ENCODE measurements at places on chromosomes 6 and 20.

- DNase-seq = no peak
Measured at GRCh38 chr20:5590899-5591298, 159.3 kb upstream of the SHLD1 start.

- DNase-seq = no peak
Measured at GRCh38 chr6:135837735-135838449, 13.6 kb upstream of the PDE7B start.

DNA sequence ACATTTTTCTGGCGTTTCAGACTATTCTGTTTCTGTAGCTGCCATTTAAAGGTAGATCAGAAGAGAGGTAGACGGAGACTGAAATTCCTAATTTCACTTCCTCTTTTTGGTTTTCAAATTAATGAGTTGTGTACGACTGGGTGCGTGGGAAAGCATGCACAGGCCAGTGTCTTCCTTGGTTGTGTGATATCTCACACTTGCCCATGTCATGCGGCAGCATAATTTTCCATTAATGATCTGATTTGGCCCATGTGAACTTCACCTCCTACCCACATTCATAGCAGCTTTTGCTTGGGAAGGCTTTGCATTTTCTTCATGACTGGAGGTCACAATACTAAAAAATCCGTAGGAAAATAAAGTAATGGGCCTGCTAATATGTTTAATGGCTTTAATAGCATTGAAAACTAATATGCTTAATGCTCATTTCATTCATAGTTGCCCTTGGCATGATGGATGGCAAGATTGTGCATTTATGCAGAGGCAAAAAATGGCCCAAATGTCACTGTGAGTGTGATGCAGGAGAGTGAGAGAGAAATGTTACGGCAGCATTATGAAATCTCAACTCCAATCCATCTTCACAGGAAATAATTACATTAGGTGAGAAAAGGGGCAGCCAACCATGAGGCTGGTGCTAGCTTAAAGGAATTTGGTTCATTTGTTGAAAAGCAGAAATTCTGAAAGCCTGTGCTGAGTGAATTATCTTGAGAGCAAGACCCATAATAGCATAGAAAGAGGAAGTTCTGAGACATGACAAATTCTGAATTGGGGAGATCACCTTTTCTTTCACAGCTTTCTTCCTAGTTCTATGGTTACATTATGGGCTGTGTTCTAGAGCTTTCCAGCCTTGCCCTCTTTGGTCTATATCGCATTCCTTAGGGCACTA lies 69.0 kb upstream of the UST start:
- DNase-seq = no peak

GRCh38 chr20:16444057-16444777 lies 129.0 kb downstream of the KIF16B start:
- no peak for DNase-seq

DNA sequence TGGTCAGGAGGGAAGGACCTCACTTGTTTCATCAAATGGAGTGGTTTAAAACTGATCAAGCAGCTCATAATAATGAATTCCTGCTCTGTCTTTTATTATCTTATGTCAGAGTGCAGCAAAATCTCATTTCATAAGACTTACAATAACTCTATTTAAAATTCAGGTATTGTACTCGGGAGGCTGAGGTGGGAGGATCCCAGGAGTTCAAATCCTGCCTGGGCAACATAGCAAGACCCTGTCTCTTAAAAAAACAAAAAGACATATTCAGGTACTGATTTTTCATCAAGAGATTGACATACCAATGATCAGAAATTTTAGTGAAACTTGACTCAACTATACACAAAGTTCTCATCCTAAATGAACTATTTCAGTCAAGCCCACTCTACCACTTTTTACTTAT lies 5.6 kb upstream of the DYNLRB1 start:
- DNase-seq = no peak

DNA sequence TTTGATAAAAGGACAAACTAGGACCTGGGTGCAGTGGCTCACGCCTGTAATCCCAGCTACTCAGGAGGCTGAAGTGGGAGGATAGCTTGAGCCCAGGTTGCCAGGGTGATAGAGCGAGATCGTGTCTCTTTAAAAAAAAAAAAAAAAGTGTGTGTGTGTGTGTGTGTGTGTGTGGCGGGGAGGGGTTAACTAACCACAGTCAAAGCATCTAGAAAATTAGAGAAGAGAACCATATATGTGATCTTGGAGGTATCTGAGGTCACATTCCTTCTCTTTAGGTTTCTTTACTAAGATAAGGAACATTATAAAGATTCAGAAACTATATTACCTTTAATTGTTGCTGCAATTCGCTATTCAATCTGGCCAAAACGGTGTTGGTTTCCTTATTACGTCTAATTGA lies 80.9 kb downstream of the REPS1 start:
- DNase-seq = no peak

GRCh38 chr20:4937407-4938319 lies 63.6 kb downstream of the SLC23A2 start:
- no peak for DNase-seq

- DNase-seq = no peak
Measured at GRCh38 chr6:100427452-100427851, 37.3 kb downstream of the SIM1 start.

Data from AG04449 (cell line).